ENCODE measurements at places on chromosomes 3 and 15. TPM values are rescaled to one million over a fixed set of nuclear protein-coding genes. Genes with fewer than 3 reads are reported as not detected.

PIF1 gene
- total RNA-seq = 1.7 TPM

DNA sequence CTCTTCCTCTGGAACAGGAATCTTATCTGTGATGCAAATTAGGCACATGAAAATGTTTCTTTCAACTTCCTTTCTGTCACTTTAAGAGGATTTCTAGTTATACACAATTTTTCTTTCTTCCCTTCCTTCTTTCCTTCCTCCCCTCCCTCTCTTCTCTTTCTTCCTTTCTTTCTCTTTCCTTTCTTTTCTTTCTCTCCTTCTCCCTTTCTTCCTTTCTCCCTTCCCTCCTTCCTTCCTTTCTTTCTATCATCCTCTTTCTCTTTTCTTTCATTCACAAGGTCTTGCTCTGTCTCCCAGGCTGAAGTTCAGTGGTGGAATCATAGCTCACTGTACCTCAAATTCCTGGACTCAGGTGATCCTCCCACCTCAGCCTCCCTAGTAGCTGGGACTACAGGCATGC is 18.0 kb upstream of the C2CD4B start:
- H3K4me1 ChIP-seq = no peaks in the 10 kb centered on the region
- H3K4me3 ChIP-seq = no peak overlapping the region
- no peak for DNase-seq
- no peaks in the 10 kb centered on the region for H3K27me3 ChIP-seq
- no peaks in the 10 kb centered on the region for H3K36me3 ChIP-seq

GRCh38 chr3:23202921-23203707 is at the start of gene UBE2E2:
UBE2E2 (plus strand) TSS chr3:23203327.
- H3K27ac ChIP-seq = peak within 1 kb of the TSS; percentile 72
- peak within 1 kb of the TSS; percentile 87 for H3K4me3 ChIP-seq
- H3K36me3 ChIP-seq = no peaks in the 10 kb centered on the region

DNA sequence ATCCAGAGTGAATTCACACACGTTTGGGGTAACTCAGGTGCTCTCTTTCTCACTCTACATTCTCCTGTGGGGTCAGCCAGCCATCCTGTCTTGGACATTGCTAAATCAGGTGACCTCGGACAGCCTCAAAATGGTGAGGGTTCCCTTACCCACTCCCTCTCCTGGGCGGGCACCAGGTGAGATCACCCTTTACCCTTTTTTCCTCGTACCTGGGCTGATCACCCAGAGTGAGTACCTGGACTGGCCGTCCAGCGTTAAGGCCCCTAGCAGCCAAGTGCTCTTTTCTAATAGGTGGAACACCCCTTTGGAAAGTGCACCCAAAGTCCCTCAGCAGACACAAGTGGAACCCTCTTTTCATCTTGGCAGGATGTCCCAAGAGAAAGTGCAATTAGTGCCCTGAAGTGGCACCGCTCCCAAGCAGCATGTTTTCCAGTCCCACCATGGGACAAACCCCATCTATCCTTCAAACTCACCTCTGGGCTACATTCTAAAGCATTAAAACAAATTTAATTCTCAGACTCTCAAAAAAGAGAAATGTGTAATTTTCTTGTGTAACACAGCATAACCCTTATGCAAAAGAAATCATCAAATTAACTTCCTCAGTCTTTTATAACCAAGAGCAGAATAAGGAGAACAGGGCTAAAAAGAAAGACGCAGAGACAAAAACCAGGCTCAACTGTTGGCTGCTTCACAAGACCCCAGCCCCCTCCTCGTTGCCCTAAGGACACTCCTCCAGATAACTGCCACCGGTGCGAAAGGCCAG is 20.7 kb downstream of the TRANK1 start:
- DNase-seq = no peak
- no peaks in the 10 kb centered on the region for H3K4me1 ChIP-seq
- H3K27me3 ChIP-seq = no peaks in the 10 kb centered on the region
- no peaks in the 10 kb centered on the region for H3K36me3 ChIP-seq
- H3K27ac ChIP-seq = no peak overlapping the region
- H3K4me3 ChIP-seq = no peak overlapping the region

GOLGA6L2 gene
- total RNA-seq = not detected

DNA sequence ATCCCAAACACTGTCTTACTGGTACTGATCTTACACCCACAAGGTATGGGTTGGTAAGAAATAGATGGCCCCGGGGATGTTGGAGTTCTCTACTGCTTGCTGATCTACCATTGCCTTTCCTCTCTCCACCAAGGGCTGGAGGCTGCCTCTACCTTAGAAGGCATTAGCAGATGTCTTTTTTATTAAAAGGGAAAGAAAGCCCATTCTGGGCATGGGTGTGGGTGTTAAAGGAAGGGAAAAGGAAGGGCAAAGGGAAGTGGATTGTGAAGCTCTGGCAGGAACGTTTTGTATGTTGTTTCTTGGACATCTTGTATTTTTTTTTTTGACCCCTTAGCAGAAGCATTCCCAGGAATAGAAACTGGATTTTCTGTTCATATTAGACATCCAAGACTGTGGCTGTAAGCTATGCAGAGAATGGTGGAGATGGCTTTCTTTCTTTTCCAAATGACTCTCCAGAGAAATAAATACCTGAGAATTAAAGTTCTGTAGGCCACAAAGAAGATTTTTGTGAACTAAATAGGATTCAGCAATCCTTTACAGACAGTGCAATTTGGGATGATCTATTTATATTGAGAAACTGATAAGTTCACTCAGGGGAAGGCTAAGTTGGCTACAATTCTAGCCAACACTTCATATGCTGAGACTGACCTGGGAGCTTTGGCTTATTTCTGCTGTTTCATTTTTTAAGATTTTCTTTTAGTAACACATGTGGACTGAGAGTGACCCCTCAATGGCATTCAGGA is 108.8 kb downstream of the TOP2B start:
- H3K36me3 ChIP-seq = no peaks in the 10 kb centered on the region
- H3K27me3 ChIP-seq = no peaks in the 10 kb centered on the region
- DNase-seq = peak; percentile 35
- H3K4me1 ChIP-seq = peaks cover 24% of the 10 kb centered on the region
- H3K4me3 ChIP-seq = no peak overlapping the region
